Erythroblast (primary cell): ENCODE measurements at places on chromosomes 3 and 15.

- no peak for DNase-seq
These were observed 71.6 kb downstream of the IMPG2 start for GRCh38 chr3:101248736-101249135.

GRCh38 chr3:184335291-184335660, 2.1 kb upstream of the FAM131A start:
- DNase-seq: no peak

DNA sequence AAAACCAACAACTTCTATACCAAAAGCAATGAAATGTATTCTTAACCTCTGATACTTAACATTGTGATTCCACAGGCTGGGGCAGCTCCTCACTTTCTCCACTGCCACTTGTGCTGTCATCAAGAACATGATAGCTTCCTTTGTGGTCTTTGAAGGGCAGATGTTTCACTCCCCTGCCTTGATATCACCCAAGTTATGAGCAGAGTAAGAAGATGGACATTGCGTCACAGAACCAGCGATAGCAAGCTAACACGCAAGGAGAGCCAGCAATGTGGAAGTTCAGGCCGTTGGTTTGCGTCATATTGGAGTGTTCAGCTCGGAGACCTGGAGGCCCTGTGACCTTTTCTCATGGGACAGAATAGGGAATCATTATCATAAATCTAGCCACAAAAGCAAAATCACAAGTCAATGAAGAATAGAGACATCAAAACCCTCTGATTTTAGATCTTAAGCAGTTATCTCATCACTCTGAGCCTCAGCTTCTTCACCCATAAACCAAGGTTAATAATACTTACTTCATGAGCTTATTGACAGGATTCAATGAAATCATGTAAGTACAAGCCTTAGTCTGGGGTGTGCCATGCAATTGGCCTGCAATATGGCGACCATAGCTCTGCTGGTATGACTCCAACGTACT, 183.8 kb upstream of the THBS1 start:
- peak; percentile 13 for DNase-seq

- no peak for DNase-seq
These were observed 41.9 kb downstream of the CACNA1D start for GRCh38 chr3:53536282-53536681.

DNA sequence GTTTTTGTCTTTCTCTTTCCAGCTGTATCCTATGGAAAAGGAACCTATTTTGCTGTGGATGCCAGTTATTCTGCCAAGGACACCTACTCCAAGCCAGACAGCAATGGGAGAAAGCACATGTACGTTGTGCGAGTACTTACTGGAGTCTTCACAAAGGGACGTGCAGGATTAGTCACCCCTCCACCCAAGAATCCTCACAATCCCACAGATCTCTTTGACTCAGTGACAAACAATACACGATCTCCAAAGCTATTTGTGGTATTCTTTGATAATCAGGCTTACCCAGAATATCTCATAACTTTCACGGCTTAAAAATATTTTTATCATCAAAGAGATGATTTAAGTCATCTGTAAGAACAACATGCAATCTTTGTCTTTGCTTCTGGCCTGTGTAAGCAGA, 44.9 kb upstream of the PARP14 start:
- DNase-seq: no peak

DNA sequence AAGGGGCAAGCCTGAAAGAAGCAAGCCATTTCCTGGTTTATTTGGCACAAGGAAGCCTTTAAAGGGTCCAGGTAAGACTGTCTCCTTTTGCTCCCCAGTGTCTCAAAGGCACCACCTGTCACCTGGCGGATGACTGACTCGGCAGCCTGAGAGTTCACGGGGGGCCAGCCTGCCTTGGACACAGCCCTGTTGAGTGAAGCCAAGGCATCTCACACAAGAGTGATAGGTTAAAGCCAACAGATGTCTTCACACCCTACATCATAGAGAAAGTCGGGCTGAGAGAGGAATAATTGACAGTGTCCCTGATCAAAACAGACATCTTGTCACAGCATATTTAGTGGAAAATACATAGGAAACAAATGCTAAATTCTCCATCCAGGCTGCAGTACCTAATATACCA, 28.2 kb upstream of the LIPC start:
- no peak for DNase-seq

DNA sequence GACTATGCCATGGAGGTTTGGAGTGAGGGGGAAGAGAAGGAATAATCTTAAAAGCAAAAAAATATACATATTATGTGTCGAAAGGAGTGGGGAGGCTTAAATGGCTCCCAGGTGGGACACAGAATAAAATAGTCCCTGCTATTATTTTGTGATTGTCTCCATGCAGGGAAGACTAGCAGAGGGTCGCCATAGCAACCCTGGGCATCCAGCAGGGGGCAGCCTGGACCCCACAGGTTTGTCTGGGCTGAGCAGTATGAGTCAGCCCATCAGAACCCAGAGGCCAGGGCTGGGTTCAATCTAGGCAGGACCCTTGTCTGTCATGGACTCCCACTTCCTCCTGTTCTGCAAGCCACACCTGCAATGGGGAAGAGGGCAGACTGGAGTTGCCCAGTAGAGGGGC, 17.6 kb upstream of the LINGO1 start:
- DNase-seq: peak; percentile 22

DNA sequence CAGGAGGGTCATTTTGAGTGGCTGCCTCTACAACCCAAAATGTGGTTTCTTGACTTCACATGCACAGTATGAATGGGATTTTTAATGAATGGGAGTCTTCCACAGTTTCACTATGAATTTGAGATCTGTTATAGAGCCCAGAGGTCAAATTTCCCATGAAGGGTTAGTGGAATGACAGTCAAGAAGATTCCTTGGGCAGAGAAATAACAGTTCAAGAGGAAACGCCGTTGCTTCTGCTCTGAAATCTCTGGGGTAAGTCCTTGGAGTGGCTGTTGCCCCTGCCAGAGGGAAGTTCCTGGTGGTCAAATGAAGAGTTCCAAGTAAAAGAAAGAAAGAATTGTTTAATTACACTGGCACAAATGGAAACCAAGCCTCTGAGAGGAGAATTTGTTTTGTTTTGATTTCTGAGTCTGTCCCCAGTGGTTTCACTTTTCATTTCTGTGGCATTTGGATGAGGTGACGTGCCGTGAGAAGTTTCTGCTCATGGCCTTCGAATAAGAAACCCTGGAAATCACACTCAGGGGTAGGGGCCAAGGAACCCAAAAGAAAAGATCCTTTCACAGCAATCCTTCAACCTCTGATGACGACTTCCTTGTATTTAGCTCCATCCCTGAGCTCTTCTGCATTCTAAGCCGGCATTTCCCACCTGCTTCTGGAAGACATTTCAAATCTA, 77.5 kb upstream of the IL12A start:
- DNase-seq: no peak

DNA sequence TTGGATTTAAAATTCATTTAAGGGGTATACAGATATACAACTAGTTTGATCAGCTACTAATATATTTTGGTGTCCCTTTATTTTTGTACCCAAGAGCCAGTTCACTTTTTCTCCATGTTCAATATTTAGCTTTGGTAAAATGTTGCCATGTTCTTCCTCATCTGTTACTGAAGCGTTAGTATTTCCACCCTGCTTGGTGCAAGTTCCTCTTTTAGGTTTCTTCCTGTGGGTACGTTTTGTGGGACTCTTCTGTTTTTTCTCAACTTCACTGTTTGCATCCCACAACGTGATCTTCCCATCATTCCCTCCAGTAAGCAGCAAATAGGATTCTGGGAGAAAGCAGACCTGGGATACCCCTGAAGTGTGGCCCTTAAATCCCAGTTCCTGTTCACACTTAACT, 14.1 kb downstream of the WDR53 start:
- DNase-seq: no peak

DNA sequence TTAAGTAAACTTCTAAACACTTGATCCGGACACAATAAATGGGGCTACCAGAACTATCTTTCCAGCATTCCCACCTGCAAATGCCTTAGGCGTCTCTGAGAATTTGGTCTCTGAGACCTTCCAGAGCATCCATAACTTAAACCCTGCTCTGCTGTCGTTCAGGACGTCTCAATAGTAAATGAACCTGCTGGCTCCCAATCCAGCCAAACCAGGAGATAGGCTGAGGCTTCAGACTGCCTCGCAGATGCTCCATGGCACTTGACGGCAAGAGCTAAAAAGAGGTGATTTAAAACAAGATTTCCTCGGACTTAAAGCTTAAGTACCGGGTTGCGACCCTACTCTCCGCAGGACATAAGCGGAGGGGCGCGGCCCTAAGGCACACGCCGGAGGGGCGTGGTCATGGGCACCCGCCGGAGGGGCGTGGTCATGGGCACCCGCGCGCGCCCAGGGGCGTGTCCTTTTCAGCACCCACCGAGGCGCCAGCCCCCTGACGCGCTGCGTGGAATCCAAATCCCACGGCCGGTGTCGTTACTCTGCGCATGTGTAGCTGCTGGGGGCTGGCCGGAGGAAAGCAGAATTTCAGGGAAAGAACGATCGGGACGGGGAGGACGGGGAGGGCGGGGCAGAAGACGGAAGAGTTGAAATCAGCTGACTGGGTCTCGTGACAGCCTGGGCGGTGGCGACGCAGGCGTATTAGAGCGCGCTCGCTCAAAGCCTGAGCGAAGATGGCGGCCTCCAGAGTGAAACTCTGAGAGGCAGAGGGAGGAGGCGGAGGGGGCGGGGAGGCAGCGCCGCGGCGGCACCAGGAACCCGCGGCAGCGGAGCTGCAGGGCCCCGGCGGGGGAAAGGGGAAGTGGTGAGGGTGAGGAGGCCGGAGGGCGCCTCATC, at the start of gene DNAJC13:
Gene DNAJC13, plus strand, starts transcription at position 696 of the 888 bp plus-strand sequence. CDS start 17,049 bp downstream, outside the sequence.
- peak; percentile 97 for DNase-seq

- DNase-seq: no peak
These were observed 22.7 kb downstream of the LOXL1 start for GRCh38 chr15:73948982-73949381.

DNA sequence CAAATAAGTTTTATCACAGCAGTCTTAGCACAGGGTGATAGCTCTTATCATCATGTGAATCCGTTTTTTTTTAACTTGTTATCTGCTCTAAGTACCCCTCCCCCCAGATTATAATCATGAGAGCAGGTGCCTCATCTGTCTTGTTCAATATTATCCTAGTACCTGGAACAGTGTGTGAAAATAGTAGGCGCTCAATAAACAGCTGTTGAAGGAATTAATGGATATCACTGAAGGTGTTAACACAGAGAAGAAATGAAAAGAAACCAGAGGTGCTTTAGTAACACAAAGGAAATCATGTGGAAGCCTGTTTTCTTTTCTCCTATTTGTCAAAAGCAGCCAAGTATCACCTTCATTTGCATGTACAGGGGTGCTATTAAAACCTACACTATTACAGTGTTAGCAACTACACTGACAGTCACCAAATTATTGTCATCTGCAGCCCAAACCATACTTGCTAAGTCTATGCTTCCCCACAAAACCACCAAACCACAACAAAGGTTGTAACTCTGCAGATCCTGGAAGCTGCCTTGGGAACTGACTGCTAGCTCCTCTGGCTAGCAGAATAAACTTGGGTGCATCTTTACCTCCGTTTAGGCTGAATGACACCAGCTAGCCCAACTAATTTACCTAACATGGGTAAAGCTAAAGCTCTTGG, 2.9 kb downstream of the XPC start:
- peak; percentile 14 for DNase-seq

DNA sequence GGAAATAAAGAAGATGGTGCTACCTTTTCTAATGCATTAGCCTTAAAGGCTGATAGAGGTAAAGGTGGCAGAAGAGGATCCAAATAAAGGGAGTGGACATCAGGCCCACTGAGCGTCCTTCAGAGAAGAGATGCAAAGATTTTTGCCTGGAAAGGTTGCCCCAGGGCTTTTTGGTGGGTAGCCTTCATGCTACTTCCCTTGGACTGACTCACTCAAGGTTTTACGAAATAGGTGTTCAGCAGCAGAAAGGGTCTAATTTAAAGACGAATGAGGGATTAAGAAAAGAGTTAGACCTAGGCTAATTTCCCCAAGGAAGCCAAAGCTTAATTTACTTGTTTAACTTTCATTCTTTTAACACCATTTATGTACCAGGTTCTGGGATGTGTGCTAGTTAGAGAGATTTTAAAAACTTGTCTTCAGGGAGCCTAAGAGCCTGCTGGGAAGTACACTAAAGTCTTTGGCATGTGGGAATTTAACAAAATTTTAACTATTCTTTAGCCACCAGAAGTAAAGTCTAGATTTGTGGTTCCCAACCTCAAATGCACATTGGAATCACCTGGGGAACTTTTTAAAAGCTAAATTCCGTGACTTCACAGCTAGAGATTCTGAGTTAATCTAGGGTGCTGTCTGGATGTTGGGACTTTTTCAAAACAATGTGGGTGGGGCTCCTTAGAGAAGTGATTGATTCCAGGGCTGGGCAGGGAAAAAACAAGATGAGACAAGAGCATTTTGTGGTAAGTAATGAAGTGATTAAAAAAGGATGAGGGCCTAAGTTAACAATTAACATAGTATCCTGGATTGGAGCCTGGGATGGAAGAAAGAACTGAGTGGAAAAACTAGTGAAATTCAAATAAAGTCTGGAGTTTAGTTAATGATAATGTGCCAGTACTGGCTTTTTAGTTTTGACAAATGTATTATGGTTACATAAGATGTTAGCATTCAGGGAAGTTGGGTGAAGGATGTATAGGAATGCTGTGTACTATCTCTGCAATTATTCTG, 3.4 kb downstream of the IL20RB start:
- no peak for DNase-seq

DNA sequence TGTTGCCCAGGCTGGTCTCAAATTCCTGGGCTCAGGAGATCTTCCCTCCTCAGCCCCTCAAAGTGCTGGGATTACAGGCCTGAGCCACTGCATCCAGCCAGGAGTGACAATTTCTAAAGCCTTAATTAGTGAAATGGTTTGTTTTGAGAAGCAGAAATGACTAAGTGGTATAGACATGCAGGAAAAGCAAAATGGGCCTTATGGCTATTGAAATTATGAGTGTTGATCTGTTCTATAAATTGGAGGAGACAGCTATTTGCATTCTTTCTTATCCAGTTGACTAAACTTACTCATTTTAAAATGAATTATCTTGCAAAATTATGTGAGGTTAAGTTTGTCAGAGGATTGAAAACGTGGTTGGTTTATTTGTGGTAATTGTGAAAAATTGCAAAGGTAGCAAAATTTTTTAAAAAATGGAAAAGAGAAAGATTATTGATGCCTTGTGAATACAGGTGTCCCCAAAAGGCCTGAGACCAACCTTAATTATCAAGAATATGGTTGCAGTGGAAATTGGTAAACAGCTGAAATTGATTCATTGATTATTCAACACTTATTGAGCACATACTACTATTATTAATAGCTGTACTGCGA, 7.9 kb downstream of the RAP2B start:
- DNase-seq: no peak

DNA sequence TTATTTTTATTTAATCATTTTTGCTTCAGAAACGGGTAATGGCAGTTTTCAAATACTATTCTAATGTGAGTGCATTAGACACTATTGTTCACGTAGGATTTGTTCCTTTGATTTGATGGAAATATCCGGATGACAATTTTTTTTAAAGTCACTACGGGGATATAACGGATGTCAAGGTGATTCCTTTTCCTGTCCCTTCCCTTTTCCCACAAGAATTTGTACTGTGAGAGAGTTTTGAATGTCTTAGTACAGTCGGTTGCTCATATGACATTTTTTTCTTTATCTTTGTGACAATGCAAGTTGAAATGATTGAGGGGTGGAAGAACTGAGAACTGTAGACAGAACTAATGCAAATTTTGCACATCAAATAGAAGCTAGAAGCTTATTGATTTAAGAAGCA, 209.5 kb downstream of the GRM7 start:
- DNase-seq: no peak
